Thymus (tissue), 14 donors: ENCODE measurements at places on chromosomes 11 and 22. TPM values are rescaled to one million over a fixed set of nuclear protein-coding genes. Genes with fewer than 3 reads are reported as not detected.

DNA sequence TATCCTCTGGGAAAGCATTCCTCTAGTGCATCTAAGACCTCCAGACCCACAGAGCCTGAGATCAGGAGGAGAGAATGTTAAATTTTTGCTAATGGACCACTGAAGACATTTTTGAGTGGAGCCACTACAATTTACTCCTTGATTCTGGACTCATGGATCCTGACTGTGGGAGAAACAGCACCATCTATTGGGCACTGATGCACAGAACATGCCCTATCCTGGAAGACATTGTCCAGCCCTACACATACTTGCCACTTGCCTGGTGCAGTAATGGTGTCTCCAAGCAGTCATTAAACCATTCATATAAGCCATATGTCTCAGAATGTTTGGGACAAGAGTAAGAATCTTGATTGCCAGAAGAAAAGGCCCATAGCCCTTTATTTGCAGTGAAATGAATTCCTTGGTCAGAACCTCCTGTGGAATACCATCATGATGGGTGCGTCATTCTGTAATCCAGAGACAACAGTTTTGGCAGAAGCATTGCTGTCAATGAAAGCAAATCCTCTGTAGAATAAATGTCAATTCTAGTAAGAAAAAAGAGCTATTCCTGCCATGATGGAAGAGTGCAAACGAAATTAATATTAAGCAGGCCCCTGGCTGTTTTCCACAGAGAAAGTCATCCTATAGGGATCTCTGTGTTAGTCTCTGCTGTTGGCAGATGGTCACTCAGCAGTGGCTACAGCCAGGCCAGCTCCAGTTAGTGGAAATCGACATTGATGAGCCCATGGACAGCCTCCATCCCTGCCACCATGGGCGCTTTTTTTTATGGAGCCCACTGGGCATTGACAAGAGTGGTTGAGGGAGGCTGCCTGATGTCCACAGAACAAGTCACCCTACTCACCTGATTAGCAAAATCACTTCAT lies 43.5 kb downstream of the GGTLC2 start:
- H3K4me3 ChIP-seq = no peak overlapping the region
- H3K27ac ChIP-seq = no peak overlapping the region
- DNase-seq = no peak

GRCh38 chr11:65415499-65416340 lies 6.9 kb upstream of the NEAT1 start:
- peaks cover 25% of the 10 kb centered on the region for H3K36me3 ChIP-seq
- H3K27me3 ChIP-seq = no peaks in the 10 kb centered on the region
- no peak for DNase-seq

DNA sequence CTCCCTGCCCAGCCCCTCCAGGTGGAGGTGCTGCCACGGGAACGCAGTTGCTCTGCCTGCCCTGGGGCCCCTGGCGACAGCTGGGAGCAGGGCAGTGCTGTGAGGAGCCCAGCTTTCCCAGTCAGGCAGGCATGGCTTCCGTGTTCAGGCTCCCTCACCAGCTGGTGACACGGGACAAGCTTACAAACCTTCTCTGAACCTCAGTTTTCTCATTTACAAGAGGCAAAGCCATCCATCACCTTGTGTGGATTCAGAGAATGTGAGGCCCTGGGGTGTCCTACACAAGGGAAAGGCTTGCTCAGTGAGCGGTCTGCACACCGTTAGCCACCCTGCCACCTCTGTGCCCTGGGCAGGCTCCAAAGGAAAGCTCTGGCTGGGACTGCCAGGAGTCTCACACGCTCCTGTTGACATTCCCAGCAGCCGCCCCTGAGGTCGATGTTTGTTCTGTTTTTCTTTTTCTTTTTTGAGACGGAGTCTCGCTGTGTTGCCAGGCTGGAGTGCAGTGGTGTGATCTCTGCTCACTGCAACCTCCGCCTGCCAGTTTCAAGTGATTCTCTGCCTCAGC lies 23.5 kb downstream of the SUN2 start:
- no peak overlapping the region for H3K27ac ChIP-seq
- no peak for DNase-seq

Gene HSPA8
- 221 TPM for polyA plus RNA-seq
